ENCODE measurements at places on chromosomes 16 and 17.
A peak's percentile ranks its signal among the peaks of the same experiment; 100 is the strongest.

DNA sequence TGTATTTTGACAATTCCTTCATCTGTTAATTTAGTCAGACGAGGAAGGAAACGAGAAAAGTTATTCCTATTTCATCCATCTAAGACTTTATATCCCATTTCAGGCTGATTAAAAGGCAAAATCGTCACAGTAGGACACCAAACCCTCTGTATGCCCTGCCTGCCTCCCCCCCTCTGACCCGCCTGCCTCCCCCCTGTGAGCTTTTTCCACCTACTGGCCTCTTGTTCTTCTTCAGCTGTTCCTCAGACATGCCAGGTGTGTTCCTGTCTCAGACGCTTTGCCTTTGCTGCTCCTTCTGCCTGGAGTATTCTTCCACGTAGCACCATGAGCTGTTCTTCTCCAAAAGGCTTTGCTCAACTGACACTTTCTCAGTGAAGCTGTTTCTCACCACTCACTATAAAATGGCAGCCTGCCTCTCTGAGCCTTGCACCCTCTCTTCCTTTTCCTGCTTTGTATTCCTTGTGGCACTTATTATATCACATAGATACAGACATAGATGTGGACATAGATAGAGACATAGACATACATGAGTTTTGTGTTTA is 723.4 kb downstream of the MAF start:
- no peak for DNase-seq

GRCh38 chr16:71746442-71747046 is 22.0 kb upstream of the PHLPP2 start:
- no peak for DNase-seq

DNA sequence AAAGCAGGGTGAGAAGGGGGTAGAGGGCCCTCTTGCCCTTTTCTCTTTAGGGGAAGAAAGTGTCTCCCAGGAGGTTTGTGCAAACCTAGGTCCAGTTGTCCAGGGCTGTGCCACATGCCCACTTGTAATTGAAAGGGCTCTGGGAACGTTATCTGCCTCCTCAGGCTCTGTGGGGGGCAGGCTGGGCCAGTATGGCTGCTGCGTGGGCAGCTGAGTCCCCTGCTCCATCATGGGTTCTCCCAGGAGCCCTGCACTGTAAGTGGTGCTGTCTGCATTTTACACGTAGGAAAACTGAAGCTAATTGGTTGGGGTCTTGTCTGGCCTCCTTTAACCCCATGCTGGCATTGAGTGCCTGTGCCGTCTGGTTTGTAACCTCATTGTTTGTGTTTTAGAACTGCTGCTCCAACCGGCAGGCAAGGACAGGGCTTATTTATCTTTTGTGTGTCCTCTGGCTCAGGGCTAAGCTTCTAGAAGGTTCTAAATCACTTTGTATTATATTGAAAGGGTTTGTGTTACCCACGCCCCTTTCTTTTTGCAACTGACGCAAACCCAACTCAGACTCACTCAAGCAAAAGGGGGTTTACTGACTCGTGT is 117.7 kb upstream of the CIBAR2 start:
- no peak for DNase-seq

DNA sequence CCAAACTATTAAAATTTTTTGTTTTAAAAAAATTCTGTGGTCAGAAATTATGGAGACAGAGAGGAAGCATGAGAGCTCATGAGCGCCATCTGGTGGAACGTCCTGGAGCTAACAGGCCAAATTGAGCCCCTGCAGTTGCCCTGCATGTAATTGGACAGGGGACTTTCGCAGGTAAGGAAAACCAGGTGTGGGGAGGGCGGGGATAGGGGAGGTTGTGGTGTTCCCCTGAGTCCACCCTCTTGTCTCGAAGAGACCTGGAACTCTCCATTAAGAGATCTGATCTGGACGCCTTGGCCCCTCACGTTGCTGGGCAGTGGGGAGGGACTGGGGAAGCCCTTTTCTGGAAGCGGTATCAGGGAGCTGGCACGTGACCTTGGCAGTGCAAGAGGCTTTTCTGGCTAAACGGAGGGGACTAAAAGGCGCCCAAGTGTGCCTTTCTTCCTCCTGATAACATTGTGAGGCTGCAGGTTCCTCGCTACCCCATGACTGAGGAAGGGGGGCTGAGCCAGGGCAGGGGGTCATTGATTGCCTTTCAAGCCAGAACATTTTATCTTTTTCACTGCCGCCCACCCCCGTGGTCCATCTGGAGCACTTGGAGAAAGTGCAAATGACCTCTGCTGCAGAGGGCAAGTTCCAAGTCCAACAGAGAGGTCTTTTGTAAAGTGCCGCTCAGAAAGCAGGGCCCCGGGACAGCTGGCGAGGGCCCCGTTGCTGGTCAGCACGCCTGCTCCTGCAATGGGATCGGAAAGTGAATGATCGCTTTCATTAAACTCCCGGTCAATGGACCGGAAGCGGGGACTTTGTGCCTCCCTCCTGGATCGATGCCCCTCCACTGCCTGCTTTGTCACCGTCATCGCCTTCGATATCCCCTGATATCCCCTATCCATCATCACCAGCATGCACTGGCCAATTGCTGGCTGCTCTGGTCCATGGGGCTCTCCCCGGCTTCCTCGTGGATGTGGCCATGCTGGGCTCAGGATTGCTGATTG is 18.4 kb downstream of the PDILT start:
- DNase-seq: no peak

DNA sequence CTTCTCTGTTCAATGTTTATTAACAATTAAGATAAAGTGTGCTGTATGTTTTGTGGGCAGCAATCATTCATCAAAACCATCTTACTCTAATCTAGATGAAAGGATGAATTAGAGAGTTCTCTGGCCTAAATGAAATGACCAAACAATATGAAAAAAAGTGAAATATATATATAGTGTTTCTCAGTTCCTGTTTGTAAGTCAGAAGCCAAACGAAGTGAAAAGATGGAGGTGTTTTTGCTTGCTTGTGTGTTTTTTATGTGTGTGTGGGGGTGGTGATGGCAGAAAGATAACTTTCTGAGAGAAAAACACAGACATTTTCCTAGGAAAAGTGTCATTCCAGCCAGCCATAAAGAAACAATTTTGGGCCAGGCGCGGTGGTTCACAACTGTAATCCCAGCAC is 138.6 kb downstream of the CDH8 start:
- no peak for DNase-seq

GRCh38 chr17:67636834-67637520 is 80.8 kb upstream of the NOL11 start:
- DNase-seq: no peak

GRCh38 chr16:564690-565418 is 2.0 kb upstream of the NHLRC4 start:
- no peak for DNase-seq

DNA sequence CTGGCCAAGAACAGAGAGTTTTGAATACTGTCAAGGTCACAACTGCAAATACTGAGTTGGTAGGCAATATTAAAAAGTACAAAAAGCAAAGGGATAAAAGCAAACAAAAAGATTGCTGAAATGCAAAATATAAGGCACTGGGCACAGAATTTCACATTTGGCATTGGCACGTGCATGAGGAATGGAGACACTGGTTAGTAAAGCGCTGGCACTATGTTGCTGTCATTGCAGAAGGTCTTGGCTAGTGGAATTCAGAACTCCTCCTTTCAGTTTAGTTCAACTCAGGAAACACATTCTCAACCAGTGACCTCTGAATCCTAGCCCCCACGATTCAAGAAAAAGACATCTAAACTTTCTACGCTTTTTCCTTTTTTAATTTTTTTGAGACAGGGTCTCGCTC is 111.8 kb upstream of the PSMD7 start:
- no peak for DNase-seq

GRCh38 chr16:27301236-27301861 is 12.4 kb upstream of the IL4R start:
- no peak for DNase-seq

- DNase-seq: no peak
These were observed 410.9 kb upstream of the SOX9 start for GRCh38 chr17:71709946-71710345.

DNA sequence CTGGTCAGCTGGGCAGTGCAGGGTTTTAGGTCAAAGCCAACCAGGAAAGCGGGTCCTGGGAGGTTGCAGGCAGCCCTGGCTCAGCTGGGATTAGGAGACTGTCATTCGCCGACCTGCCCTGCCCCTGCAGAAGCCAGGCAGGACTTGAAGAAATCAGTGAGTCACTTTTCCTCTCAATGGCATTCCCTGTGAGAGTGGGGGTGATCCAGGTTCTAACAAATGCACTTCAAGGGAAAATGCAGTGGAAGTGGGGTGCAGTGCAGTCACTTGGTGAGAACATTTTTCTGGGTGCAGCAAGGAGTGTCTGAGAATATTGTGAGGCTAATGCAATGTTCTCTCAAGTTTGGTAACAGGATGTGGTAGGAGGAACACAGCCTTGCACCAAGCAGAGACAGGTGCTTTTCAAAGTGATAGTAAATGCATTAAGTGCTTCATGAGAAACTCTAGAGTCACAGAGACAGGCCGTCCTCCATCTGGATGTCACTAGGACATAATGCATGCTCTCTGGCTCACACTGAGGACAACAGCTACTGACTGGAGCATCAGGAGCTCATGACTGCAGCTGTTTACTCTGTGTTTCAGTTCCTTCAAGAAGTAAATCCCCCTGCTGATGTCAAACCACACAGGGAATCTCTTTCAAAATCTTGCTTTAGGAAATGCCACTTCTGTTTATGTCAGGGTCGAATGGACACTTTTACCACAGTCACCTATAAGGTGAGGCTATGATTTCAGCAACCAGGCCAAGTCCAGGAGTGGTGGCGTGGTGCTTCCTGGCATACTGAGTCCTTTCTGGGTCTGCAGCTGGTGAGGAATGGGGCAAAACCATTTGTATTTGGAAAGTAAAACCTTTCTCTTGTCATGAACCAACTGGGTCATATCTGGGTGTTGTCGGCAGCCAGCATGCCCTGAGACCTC is 16.7 kb downstream of the CDK5R1 start:
- DNase-seq: no peak

DNA sequence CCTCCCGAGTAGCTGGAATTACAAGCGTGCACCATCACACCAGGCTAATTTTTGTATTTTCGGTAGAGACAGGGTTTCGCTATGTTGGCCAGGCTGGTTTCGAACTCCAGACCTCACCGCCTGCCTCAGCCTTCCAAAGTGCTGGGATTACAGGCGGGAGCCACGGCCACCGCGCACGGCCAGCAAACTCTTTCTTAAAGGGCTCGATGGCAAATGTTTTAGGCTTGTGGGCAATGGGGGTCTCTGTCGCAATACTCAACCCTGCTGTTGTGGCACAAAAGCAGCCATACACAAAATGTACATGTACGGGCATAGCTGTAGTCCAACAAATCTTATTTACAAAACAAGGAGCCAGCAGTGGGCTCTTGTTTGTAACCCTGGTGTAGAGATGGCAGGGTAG is 18.4 kb downstream of the PARN start:
- DNase-seq: no peak

DNA sequence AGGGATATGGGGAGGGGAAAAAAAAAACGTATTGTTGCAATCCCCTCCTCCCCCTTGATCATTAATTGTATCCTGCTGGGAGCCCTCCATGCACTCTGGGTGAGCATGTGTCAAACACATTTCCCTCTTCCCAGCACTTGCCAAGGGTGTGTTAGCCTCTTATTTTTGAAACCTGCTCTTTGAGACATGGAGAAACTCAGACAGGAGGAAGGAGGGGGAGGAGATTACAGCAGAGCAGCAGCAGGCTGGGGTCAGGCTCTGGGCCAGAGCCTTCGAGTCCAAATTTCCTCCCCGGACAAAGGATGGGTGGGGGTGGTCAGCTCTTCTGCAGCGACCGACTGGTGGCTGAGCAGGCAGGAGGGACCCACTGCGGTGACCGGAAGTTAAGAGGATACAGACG is 64.7 kb downstream of the SOX9 start:
- DNase-seq: no peak

- DNase-seq: peak; percentile 48
These were observed at the start of gene ALDOC for GRCh38 chr17:28576758-28577465. Gene ALDOC, minus strand, starts transcription at chr17:28576895. Its CDS starts 1,363 bp downstream, at chr17:28575532.

DNA sequence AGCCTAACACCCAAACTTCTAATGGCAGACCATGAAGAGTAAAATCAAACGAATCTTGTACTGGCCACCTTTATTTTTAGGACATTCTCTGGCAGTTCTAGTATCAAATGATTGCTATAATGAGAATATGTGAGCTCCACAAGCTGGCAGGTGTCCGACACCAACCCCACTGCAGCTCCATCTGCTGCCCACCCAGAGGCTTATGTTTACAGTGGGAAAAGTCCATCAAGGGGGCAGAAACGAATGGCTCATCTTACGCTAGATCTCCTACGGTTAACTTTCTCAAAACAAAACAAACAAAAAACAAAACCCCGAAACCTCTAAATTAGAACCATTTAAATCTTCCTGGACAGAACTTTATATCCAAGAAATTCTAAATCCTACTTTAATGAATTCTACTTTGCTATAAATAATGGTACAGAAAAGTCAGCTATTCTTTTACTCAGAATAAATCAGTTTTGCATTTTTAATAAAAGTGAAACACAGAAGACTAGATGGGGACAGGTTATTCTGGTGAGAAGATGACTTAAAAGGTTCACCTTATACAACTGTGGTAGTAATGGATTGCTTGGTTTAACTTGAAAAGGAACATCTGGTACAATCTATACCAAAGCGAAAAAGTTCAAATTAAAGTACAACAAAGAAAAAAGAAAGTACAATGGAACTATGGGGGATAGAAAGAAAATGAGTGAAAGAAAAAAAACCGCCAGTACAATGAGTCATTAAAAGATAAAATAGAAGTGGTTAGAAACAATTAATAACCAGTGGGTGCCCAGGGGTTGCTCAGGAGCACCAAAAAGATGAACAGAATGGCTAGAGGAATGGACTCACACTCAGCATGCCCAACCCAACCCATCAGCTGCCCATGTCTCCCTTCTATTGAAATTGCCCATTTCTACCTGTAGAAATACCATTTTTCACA is 40.2 kb downstream of the GRB2 start:
- no peak for DNase-seq

Measured in forelimb muscle (tissue), 1 donor.